ENCODE measurements at places on chromosomes 12 and 14.
A peak's percentile ranks its signal among the peaks of the same experiment; 100 is the strongest.

DNA sequence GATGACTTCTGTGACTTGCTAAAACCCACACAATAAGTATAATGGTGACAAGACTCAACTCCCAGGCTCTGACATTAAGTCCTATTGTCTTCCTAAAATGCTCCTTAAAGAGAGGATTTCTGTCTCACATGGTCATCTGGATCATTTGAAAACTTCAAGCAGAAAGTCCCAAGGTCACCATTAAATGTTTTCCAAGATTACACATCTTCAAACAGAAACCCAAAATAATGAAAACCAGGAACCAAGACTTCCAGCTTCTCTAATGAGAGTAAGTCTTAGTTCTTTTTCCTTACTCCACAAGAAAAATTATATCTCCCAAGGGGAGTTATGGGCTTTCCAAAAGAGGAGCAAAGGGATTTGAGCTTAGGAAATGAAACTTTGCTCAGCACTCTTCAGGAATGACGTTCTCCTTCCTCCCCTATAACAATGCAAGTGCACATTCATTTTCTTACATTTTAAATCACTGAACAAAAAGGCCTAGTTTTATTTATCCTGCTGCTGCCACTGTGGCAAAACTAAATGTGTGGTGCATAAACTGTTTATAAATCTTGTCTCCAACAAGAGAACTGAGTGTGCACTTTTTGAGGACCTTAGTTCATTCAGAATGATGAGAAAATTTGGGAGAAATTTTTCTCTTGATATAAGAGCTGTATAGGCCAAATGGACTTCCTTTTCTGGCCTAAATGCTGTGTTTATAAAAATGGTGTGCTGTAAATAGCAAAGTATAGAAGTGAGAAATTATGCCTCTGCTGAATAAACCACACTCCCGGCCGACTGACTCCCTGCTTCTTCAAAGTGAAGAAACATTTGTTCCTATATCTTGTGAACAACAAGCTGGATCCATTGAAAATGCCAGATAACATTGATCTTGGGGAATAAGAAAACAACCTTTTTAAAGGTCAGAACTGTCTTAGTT lies 148.4 kb upstream of the PLEKHG7 start:
- DNase-seq = no peak

- peak; percentile 51 for DNase-seq
These were observed 81.8 kb downstream of the EMP1 start for GRCh38 chr12:13278249-13278787.

GRCh38 chr12:104672096-104672445 lies 215.3 kb downstream of the CHST11 start:
- DNase-seq = no peak

- DNase-seq = no peak
These were observed 19.6 kb downstream of the EPS8 start for GRCh38 chr12:15769586-15769985.

GRCh38 chr12:52020539-52021336 lies 14.0 kb downstream of the TAMALIN start:
- peak; percentile 65 for DNase-seq

DNA sequence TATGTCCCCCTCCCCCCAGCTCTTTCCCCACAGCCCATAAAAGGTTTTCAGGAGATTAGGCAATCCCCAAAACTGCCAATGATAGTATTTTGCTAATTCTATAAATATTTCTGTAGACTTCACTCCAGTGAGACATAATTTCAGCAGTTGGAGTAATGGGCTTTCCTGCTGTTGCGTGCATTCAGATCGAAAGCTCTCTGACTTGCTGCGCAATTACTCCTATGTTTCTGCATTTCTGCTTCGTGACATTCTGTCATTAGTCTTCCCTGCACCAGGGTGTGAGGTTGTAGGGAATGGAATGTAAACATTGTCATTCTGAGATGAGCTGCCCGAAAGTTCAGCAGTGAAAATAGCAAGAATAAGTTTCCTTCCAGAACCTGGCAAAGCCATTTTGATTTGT lies 58.2 kb downstream of the SAMD4A start:
- no peak for DNase-seq

GRCh38 chr12:98856897-98857540 lies 211.9 kb downstream of the APAF1 start:
- DNase-seq = no peak

GRCh38 chr14:78342879-78343278 lies 172.7 kb downstream of the NRXN3 start:
- DNase-seq = no peak

- DNase-seq = no peak
These were observed 3.0 kb downstream of the ARG2 start for GRCh38 chr14:67622675-67623074.

- no peak for DNase-seq
These were observed 12.9 kb downstream of the VASH1 start for GRCh38 chr14:76773956-76774820.

- no peak for DNase-seq
These were observed 456.9 kb upstream of the SYT1 start for GRCh38 chr12:78407722-78408121.

- no peak for DNase-seq
These were observed 94.3 kb downstream of the OTX2 start for GRCh38 chr14:56715938-56716337.

GRCh38 chr12:18071336-18071735 lies 18.7 kb downstream of the RERGL start:
- no peak for DNase-seq

DNA sequence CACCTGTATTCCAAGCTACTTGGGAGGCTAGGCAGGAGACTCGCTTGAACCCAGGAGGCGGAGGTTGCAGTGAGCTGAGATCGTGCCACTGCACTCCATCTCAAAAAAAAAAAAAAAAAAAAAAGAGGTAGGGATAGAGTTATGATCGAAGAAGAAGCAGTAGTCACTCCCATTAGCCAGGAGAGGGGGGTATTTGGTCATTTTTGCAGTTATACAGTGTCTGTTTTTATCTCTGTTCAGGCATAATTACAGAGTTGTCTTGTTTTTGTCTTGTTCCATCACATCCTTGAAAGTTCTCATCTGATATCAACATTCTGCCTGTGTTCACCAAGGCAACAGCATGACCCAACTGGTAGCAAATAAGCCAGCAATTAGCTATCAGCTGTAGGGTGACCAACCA lies 98.5 kb upstream of the TMPO start:
- no peak for DNase-seq

GRCh38 chr12:27003421-27004381 lies 10.5 kb downstream of the TM7SF3 start:
- DNase-seq = no peak

- peak; percentile 32 for DNase-seq
These were observed 2.1 kb upstream of the UBC start for GRCh38 chr12:124916374-124917134.

DNA sequence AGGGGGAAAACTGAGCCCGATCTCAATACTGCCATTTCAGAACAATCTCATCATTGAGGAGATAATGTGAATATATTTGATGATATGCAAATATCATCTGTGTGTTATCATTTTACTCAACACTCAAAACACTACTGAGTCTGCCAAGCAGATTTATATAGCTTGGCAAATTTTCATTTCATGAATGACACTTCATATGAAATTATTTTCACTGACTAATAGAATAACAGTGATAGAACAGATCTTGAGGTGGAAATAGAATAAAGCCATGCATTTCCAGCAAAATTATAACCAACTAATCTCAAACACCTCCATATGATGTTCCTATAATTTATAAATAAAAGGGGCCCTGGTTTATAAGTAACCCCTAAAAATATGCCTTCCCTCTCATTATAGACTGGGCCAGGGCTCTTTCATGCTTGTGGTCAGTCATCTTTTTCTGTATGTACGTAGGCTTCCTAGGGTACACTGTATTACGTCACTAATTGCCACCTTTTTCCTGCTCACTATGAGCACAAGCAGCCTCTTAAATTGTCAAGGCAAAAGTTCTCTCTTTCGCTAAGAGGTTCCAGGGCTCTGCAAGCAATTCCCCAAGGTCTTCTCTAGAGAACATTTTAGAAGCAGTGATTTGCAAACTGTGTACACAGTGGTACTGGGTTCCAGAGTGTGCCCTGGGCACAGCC lies 197.1 kb upstream of the FOXN3 start:
- DNase-seq = no peak

Data from activated gamma-delta T cell treated with Interleukin-2 at 50 U/mL for 16 hours (primary cell).